GM23248 (cell line): ENCODE measurements at places on chromosomes 2 and 18.

DNA sequence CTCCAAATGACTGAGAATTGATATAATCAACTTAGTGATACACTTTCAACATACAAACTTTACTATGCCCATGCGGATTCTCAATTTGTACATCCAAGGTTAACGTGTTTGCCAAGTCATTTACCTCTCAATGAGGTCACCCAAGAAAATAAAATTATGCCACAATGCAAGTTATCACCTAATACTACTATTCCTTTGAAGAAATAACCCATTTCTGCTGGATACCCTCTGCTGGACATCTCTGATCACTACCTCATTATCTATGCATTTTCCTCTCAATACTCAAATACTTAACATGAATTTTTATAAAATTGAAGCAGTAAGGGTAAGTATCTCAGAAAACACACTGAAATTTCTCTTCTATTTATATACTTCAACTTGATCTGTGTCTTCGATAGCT lies 12.7 kb downstream of the HNRNPLL start:
- H3K4me1 ChIP-seq, result peaks cover 37% of the 10 kb centered on the region
- no peaks in the 10 kb centered on the region for H3K36me3 ChIP-seq
- no peak overlapping the region for H3K4me3 ChIP-seq
- H3K27me3 ChIP-seq, result no peaks in the 10 kb centered on the region
- no peak overlapping the region for H3K27ac ChIP-seq

- H3K27me3 ChIP-seq, result no peaks in the 10 kb centered on the region
- H3K4me3 ChIP-seq, result no peak overlapping the region
- no peak overlapping the region for H3K27ac ChIP-seq
- no peaks in the 10 kb centered on the region for H3K4me1 ChIP-seq
- DNase-seq, result no peak
Measured at GRCh38 chr2:86138736-86139625, 32.9 kb downstream of the PTCD3 start.

DNA sequence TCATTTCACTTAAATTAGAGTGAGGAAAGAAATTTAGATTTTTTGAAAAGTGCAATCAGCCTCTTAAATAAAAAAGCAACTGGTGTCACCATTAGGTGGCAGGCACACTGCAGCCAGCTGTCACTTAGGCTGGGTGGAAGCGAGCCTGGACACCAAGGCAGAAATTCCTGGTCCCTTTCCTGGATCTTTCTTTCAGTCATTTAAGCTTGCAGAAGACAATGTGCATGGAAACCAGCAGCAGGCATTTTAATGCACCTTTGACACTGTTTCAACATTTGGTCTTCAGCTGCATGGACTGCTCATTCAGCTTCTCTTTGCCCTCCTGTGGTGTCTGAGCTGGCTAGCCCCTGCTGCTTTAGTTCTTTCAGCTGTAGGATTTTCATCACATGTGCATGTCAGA lies 61.0 kb downstream of the AQP4 start:
- H3K27ac ChIP-seq, result no peak overlapping the region
- no peaks in the 10 kb centered on the region for H3K36me3 ChIP-seq
- no peaks in the 10 kb centered on the region for H3K27me3 ChIP-seq
- no peak overlapping the region for H3K4me3 ChIP-seq
- H3K4me1 ChIP-seq, result no peaks in the 10 kb centered on the region

GRCh38 chr2:47070920-47071824 lies 83.9 kb downstream of the STPG4 start:
- peaks cover 65% of the 10 kb centered on the region for H3K4me1 ChIP-seq
- H3K36me3 ChIP-seq, result 0 out of 2 replicates have a peak, but pooled peaks cover 5% of the 10 kb centered on the region
- H3K27me3 ChIP-seq, result no peaks in the 10 kb centered on the region
- peak; percentile 89 for DNase-seq

- peaks cover 10% of the 10 kb centered on the region for H3K4me1 ChIP-seq
- H3K4me3 ChIP-seq, result no peak overlapping the region
- no peaks in the 10 kb centered on the region for H3K36me3 ChIP-seq
- no peak overlapping the region for H3K27ac ChIP-seq
- H3K27me3 ChIP-seq, result 0 out of 2 replicates have a peak, but pooled peaks cover 4% of the 10 kb centered on the region
- no peak for DNase-seq
Measured at GRCh38 chr2:105515581-105516415, 116.9 kb upstream of the FHL2 start.

DNA sequence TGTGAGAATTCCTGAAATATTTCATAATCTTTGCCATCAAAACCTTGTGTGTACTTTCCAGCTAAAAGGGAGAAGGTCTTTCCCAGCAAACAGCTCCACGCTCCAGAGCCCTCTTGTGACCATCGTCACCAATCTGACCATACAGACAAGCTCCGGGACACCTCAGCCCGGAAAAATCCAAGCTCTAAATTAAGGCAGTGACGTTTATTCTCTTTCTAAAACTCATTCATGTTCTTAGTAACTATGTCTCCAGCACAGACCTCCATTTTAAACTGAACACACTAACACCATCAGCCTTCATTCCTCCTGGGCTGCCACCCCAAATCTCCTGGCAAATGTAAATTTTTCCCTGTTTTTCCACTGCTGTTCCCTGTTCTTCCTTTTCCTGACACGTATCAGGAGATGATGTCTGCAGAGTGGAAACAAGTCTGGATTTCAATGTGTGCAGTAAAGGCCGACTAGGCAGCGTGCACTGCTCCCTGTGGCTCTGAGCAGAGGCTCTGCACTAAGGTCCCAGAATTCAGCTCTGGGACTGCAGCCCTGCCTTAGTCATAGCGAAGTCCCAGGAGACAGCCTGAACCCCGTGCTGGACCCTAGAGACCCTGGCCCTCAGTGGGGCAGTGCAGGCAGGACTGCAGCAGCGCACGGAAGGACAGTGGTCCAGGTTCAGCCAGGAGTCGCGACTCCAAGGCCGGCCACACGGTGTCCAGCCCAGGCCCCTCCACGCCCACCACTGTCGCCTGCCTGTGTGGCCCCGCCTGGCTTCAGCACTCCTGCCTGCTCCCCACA lies 452.5 kb upstream of the SALL3 start:
- no peak for DNase-seq
- H3K4me3 ChIP-seq, result no peak overlapping the region
- H3K27ac ChIP-seq, result no peak overlapping the region
- no peaks in the 10 kb centered on the region for H3K27me3 ChIP-seq
- no peaks in the 10 kb centered on the region for H3K4me1 ChIP-seq

DNA sequence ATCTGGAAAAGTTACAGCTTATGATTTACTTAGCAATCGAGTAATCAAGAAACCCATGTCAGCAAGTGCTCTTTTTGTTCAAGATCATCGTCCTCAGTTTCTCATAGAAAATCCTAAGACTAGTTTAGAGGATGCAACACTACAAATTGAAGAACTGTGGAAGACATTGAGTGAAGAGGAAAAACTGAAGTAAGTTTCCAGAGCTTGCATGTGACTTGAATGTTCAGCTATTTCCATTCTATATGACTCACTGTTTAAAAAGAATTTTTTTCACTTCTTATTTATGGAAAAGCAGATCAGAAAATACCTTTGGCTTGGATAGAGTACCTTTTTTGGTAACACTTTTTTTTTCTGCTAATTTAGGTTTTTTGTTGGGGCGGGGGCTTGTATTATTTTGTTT lies 70.7 kb downstream of the PMS1 start:
- H3K36me3 ChIP-seq, result 0 out of 2 replicates have a peak, but pooled peaks cover 5% of the 10 kb centered on the region
- H3K4me3 ChIP-seq, result no peak overlapping the region
- peak overlapping the region; percentile 11; the same call in 1 of the 2 replicates for H3K27ac ChIP-seq
- H3K27me3 ChIP-seq, result no peaks in the 10 kb centered on the region

DNA sequence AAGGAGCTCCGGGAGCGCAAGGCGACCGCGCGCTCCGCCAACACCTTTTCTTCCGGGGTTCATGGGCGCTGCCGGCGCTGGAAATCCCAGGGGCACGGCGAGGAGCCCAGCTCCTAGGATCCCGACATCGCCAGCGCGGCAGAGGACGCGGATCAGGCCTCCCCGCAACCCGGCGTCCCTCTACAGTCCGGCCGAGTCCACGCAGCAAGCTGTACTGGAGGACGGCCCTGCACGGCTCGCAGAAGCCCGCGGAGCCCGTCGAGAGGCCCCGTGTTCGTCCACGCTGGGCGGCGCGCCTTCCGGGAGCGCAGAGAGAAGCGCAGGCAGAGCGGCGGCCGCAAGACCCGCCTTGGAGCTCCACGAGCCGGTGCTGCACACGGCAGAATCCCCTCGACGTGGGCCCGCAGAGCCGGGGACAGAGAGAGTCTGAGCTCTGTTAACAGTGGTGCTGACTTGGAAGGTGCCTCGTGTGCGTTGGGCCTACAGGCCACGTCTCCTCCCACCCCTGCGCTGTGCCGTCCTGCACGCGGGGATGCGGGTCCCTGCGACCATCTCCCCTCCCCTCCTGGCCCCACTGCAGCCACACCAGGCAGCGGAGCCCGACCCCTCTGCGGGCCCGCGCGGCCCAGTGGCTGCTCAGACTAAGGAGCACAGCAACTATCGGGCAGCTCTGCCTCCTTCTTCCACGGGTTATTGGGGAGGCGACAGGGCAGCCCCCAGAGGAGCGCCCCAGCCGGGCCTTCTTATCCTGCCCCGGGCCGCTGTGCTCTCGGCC lies 28.1 kb upstream of the PTPN2 start:
- no peak overlapping the region for H3K4me3 ChIP-seq
- no peaks in the 10 kb centered on the region for H3K4me1 ChIP-seq
- no peak overlapping the region for H3K27ac ChIP-seq
- no peaks in the 10 kb centered on the region for H3K27me3 ChIP-seq
- DNase-seq, result peak; percentile 10

GRCh38 chr2:235647877-235648276 lies 154.0 kb downstream of the AGAP1 start:
- no peak for DNase-seq
- H3K27me3 ChIP-seq, result no peaks in the 10 kb centered on the region
- no peak overlapping the region for H3K4me3 ChIP-seq
- H3K27ac ChIP-seq, result no peak overlapping the region
- H3K36me3 ChIP-seq, result no peaks in the 10 kb centered on the region

DNA sequence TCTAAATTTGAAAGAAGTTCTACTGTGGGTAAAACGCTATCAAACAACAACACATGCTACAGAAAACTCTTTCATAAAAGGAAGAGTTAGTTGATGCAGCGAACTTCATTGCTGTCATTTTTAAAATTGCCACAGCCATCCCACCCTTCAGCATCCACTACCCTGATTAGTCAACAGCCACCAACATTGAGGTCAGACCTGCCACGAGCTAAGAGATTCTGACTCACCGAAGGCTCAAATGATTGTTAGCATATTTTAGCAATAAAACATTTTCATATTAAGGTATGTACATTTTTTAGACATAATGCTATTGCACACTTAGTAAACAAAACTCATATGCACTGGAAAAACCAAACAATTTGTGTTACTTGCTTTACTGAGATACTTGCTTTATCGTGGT lies 347.1 kb downstream of the CLIP4 start:
- H3K27me3 ChIP-seq, result no peaks in the 10 kb centered on the region
- H3K36me3 ChIP-seq, result no peaks in the 10 kb centered on the region

DNA sequence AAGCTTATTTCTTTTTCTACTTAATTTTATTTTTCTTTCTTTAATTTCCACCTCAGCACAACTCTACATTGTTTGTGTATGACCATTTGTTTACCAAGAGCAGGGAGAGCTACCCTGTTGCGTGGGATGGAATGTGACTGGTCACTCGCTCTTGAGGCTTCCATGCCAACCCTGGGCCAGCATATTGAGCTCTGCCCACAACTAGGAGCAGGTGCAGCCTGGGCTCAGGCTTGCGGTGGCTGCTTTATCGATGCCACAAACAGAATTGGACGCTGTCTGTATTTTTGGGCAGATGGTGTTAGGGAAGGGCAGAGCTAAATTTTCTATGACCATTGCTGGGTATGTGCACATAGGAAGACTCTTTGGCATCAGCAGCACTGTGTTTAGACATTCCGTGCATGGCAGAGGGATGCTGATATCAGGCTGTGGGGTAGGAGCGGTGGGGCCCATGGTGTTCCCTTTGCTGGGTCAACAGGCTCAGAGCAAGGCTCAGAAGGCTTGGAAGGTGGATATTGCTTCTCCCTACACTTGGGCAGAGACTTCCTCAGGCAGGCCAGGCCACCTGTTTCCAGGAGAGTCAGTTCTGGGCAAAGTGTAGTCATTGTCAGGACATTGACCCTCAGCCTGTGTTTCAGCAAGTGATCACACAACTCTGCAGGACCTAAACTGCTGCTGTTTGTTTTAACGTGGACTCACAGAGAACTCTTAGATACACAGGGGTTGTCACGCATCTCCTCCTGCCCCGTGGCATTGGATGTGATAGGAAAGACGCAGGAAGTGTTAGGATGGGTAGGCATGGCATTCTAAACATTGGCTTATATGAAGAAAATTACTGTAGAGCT lies 40.2 kb downstream of the TMEM182 start:
- H3K27ac ChIP-seq, result no peak overlapping the region
- DNase-seq, result no peak
- H3K4me1 ChIP-seq, result no peaks in the 10 kb centered on the region

- H3K36me3 ChIP-seq, result no peaks in the 10 kb centered on the region
- H3K4me1 ChIP-seq, result peaks cover 21% of the 10 kb centered on the region
- no peaks in the 10 kb centered on the region for H3K27me3 ChIP-seq
- H3K27ac ChIP-seq, result peak overlapping the region; percentile 73
Measured at GRCh38 chr2:223725986-223726970, 111.1 kb downstream of the AP1S3 start.

DNA sequence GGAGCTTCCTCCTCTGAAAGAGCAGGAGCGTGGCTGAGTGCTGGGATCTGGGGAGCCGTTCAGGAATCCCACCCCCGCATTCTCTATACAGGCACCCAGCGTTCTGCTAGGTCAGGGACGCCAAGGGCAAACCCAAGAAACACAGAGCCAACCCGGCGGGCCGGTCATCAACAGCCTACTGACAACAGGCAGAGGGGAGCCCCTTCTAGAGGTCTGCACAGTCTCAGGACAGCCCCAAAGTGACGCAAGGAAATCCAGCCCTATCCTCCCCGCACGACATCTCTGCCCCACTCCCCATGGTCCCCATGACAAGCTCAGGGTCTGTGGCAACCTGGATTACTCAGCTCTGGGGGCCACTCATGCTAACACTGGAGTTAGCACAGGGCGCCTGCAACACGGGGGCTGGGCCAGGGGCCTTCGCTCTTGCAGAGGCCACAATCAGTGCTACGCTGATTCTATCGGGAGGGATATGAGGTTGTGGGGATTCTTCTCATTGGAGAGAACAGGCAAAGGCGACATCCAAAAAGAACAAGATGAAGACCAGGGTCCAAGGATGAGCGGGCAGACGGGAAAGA lies 81.6 kb downstream of the PXDN start:
- peaks cover 46% of the 10 kb centered on the region for H3K36me3 ChIP-seq
- no peak overlapping the region for H3K4me3 ChIP-seq
- H3K4me1 ChIP-seq, result no peaks in the 10 kb centered on the region
- H3K27me3 ChIP-seq, result no peaks in the 10 kb centered on the region
- DNase-seq, result no peak

DNA sequence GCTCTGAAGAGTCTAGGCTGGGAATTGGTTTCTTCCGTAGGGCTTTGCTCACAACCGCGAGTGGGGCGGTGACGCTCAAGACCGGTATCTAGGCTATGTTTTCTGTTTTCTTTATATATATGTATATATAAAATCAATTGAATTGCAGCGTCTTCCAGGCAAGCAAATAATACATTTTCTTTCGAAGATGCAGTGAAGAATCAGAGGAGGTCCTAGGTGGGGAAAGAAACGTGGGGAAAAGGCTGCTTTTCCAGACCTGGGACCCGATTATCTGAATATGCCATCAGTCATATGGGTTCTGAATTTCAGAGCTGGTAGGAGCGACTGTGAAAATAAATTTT lies 714 bp upstream of the SCN9A start:
- peaks cover 5% of the 10 kb centered on the region; the same call in 1 of the 2 replicates for H3K4me1 ChIP-seq
- no peaks in the 10 kb centered on the region for H3K36me3 ChIP-seq
- no peak for DNase-seq
- peak overlapping the region; percentile 39 for H3K27ac ChIP-seq

- no peaks in the 10 kb centered on the region for H3K4me1 ChIP-seq
- DNase-seq, result no peak
- H3K4me3 ChIP-seq, result no peak overlapping the region
Measured at GRCh38 chr2:16208921-16209320, 268.6 kb downstream of the MYCN start.
